B cell (primary cell): ENCODE measurements at places on chromosomes 1 and 21. TPM values are rescaled to one million over a fixed set of nuclear protein-coding genes. Genes with fewer than 3 reads are reported as not detected.

GRCh38 chr21:45265721-45266517, 21.8 kb downstream of the POFUT2 start:
- H3K4me3 ChIP-seq: no peak overlapping the region
- H3K27ac ChIP-seq: no peak overlapping the region
- H3K4me1 ChIP-seq: no peaks in the 10 kb centered on the region
- H3K36me3 ChIP-seq: peaks cover 49% of the 10 kb centered on the region

The LDLRAD1 gene
- not detected in 2 replicates for total RNA-seq

DNA sequence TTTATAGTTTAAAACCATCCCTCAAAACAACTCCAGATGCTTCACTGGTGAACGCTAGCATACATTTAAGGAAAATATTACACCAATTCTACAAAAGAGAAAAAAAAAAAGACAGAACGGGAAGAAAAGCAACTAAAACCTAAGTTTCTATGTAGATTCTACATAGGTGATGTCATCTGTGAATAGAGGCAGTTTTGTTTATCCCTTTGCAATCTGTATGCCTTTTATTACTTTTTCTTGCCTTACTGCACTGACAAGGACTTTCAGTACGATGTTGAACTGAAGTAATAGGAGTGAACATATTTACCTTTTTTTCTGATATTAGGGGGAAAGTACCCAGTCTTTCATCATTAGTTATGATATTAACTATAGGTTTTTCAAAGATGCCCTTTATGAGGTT, 101.7 kb upstream of the HAO2 start:
- no peak overlapping the region for H3K4me3 ChIP-seq
- no peaks in the 10 kb centered on the region for H3K27me3 ChIP-seq
- no peaks in the 10 kb centered on the region for H3K4me1 ChIP-seq
- DNase-seq: no peak

DNA sequence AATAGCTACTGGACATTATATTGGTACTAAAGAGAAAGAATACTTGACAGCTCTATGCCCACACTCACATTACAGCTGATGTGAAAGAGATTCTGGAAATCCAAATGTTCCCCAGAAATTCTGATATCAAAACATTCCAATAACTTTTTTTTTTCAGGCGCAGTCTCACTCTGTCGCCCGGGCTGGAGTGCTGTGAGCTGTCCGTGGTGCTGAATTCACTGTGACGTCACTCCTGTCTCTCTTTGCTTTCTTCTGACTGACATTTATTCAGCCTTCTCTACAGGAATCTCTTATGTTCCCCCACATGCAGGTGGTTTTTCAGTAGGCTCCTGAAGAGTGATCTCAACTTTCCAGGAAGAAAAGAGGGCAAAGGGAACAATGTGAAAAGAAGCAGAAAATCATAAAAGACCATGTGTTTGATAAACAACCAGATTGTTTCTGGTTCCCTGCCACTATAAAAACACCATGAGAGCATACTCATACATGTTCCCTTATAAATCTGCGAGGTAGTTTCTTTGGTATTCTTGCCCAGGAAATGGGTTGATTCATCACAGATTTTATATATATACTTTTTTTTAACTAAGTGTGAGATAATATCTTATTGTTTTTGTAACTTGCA, 6.2 kb downstream of the S100A7A start:
- DNase-seq: peak; percentile 64
- H3K4me3 ChIP-seq: no peak overlapping the region
- no peaks in the 10 kb centered on the region for H3K4me1 ChIP-seq
- peaks cover 5% of the 10 kb centered on the region for H3K27me3 ChIP-seq

DNA sequence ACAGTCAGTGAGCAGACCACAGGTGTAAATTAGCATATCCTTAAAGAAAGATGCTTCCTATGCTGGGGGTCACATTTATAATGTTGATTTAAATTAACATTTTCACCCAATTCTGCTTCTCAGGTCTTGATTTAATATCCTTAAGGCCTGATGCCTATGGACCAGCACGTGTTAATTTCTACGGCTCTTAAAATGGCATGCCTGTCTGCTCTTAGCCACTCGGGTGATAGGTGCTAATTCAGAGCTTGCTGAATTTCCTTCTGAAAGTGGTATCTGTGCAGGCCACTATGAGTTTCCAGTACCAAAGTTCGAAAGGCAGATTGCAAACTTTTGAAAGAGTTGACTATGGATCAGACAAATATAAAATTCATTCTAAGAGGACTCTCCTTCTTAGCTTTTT, 487.4 kb upstream of the ADGRL2 start:
- DNase-seq: no peak
- H3K4me1 ChIP-seq: no peaks in the 10 kb centered on the region

DNA sequence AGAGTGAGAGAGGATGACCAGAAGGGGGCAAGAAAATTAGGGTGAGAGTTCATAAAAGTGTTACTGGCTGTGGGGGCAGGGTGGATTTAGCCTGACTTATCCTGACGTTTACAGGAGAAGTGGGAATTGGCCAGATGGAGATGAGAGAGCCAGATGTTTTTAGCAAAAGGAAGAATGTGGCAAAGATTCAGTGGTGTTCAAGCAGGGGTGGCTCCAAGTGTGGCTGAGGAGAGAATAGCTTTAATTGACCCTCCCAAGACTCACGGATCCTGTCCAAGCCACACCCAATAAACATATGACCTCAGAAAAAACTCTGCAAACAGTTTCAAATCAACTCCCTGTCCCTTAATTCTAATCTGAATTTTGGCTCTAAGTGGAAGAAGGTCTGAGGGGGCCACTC, 35.2 kb upstream of the EDEM3 start:
- H3K4me1 ChIP-seq: peaks cover 6% of the 10 kb centered on the region
- no peak overlapping the region for H3K27ac ChIP-seq
- H3K27me3 ChIP-seq: no peaks in the 10 kb centered on the region
- no peaks in the 10 kb centered on the region for H3K36me3 ChIP-seq
- H3K4me3 ChIP-seq: no peak overlapping the region
- DNase-seq: no peak

- H3K27me3 ChIP-seq: no peaks in the 10 kb centered on the region
- no peak for DNase-seq
- no peak overlapping the region for H3K4me3 ChIP-seq
- no peaks in the 10 kb centered on the region for H3K36me3 ChIP-seq
- no peak overlapping the region for H3K27ac ChIP-seq
Observed at GRCh38 chr1:33897092-33897725, 33.3 kb downstream of the HMGB4 start.

DNA sequence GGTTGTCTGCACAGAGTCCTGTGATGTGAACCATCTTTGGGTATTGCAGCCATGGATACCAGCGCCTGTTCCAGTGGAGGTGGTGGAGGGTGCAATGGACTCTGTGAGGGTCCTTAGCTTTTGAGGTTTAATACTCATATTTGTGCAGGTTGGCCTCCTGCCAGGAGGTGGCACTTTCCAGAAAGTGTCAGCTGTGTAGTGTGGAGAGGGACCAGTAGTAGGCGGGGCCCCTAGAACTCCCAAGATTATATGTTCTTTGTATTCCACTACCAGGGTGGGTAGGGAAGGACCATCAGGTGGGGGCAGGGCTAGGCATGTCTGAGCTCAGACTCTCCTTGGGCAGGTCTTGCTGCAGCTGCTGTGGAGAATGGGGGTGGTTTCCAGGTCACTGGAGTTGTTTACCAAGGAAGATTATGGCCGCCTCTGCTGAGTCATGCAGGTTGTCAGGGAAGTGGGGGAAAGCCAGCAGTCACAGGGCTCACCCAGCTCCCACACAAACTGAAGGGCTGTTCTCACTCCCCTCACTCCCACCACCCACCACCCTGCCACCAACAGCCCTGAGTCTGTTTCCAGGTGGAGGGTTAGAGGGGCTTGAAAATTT, 31.2 kb upstream of the ZNF678 start:
- no peaks in the 10 kb centered on the region for H3K4me1 ChIP-seq
- no peaks in the 10 kb centered on the region for H3K27me3 ChIP-seq
- H3K36me3 ChIP-seq: no peaks in the 10 kb centered on the region
- no peak for DNase-seq

GRCh38 chr1:19949016-19949415, 25.6 kb upstream of the PLA2G2E start:
- H3K4me1 ChIP-seq: no peaks in the 10 kb centered on the region
- peaks cover 5% of the 10 kb centered on the region for H3K27me3 ChIP-seq
- H3K27ac ChIP-seq: no peak overlapping the region
- no peak overlapping the region for H3K4me3 ChIP-seq
- H3K36me3 ChIP-seq: no peaks in the 10 kb centered on the region

The KIF2C gene
- 0.25 and 0.51 TPM in 2 replicates for total RNA-seq

The ARMH1 gene
- total RNA-seq: 10.2 and 11.4 TPM in 2 replicates

GRCh38 chr1:31063631-31064030, 1.9 kb downstream of the PUM1 start:
- H3K27ac ChIP-seq: peak overlapping the region; percentile 94
- H3K36me3 ChIP-seq: peaks cover 3% of the 10 kb centered on the region
- DNase-seq: peak; percentile 32
- H3K4me1 ChIP-seq: peaks cover 43% of the 10 kb centered on the region
- no peaks in the 10 kb centered on the region for H3K27me3 ChIP-seq

DNA sequence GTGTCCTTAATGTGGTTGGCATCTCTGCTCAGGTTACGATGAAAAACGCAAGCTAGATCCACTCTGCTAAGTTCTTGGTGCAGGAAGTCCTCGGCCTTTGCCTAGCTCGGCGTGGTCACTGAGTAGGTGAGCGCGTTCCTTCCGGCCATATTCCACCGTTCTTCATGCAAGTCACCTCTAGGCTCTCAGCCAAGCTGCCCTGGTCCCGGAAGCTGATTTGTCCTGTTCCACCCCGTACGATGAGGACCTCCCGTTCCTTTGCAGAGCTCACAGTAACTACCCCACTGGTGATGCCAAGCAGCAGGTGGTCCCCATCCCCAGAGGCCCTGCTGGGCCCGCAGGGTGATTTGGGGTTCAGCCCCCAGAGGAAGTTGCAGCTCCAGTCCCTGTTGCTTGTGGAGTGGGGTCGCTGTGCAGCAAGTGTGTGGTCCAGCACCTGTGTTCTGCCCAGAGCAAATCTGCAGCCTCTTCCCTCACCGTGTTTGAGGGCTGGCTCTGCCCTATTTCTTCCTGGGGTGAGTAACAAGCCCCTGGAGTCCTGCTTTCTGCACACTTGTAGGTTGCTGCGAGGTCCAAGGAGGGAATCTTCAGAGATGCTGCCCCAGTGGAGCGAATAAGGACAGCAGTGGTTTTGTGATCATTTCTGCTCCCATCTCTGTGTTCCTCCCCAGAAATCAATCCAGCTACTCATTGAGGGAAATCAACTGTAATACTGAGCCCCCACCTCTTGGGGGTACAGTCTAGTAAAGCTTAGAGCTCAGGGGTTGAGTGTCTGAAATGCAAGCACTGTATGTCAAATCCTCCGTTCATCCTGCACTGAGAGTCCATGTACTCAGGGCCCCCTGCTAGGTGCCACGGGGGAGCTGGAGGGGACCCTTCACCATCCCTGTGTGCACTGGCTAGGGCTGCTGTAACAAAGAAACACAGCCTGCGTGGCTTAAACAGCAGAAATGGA, 2.3 kb downstream of the UMODL1 start:
- no peaks in the 10 kb centered on the region for H3K36me3 ChIP-seq
- H3K27ac ChIP-seq: no peak overlapping the region
- peak; percentile 17 for DNase-seq

The ATP5PB gene
- total RNA-seq: 110 and 113 TPM in 2 replicates

DNA sequence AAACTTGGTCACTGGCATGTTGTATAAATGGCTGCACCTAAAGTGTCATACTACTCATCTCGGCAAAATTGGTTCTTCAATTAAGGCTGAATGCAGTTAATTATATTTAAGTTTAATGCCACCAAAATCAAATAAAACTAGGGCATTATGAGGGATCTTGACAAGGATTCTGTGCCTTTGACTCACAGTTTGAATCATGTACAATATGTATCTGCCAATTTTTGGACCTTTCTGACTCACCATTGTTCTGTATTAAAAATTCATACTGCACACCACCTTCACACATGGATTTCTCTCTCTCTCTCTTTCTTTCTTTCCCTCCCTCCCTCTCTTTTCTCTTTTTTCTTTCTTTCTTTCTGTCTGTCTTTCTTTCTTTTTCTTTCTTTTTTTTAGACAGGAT, 14.1 kb upstream of the STXBP3 start:
- no peaks in the 10 kb centered on the region for H3K27me3 ChIP-seq
- H3K27ac ChIP-seq: no peak overlapping the region
- H3K4me1 ChIP-seq: no peaks in the 10 kb centered on the region
- DNase-seq: no peak
